ENCODE measurements at places on chromosomes 1 and 21. TPM values are rescaled to one million over a fixed set of nuclear protein-coding genes. Genes with fewer than 3 reads are reported as not detected.

The NCAM2 gene
- total RNA-seq, result 1.8 TPM

The KRTAP13-2 gene
- total RNA-seq, result not detected

The OR2T35 gene
- not detected for total RNA-seq

The MYBPH gene
- not detected for total RNA-seq

The BSND gene
- total RNA-seq, result not detected

The AJAP1 gene
- total RNA-seq, result 0.04 TPM

The CDC7 gene
- total RNA-seq, result 0.52 TPM

The OR2T29 gene
- not detected for total RNA-seq

The TGFBR3 gene
- 64.8 TPM for total RNA-seq

The RHCE gene
- not detected for total RNA-seq

The FHL3 gene
- total RNA-seq, result 8.0 TPM

The PLEKHA6 gene
- 25.7 TPM for total RNA-seq

The KRTAP6-2 gene
- not detected for total RNA-seq

The RXRG gene
- total RNA-seq, result 3.3 TPM

The CFAP141 gene
- not detected for total RNA-seq

The TTLL10 gene
- total RNA-seq, result not detected

The SEMA4A gene
- total RNA-seq, result 2.0 TPM

The PPP1R8 gene
- total RNA-seq, result 17.9 TPM

The TGFB2 gene
- total RNA-seq, result 8.7 TPM
